CD4-positive, alpha-beta T cell treated with Interleukin-15 for 4 hours (primary cell): ENCODE measurements at places on chromosomes 7 and 10.

- no peak for DNase-seq
Measured at GRCh38 chr10:60910543-60910942, 33.4 kb downstream of the RHOBTB1 start.

DNA sequence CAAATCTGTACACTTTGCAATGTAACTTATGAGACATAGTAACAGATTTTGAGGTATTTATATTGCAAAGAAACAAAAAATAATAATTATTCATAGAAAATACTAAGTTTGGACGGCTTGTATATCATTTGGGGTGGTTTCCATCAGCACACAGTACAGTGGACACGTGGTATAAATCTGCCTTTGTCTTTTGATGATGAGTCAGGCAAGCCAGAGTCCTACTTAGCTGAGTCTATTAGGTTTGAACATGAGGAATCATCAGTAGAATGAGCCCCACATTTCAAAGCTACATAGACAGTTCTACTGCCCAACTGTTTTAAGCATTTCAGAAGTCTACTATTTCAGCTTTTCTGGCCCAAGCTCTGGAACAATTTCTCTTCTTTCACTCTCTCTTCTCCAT, 803.2 kb downstream of the PHTF2 start:
- no peak for DNase-seq

GRCh38 chr10:88848499-88848898, 3.1 kb downstream of the ANKRD22 start:
- DNase-seq, result no peak

- DNase-seq, result no peak
Measured at GRCh38 chr7:117505238-117505637, 25.4 kb downstream of the CFTR start.

DNA sequence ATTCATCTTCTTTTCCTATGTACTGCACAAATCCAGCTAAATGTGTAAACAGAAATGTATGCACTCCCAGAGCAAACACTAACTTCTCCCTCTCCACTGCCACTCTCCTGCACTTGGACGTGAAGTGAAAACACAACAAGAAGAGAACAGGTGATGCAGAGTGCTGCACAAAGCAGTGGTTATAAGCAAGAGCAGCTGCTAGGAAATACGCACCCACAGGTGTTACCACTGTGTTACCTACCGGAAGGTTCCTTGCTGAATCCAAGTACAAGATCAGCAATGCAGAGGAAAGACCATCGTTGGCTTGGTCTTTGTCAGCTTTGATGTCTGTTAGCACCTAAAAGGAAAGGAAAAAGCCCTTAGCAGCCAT, 54.6 kb upstream of the NCAPG2 start:
- DNase-seq, result no peak

GRCh38 chr10:30420766-30421165, 13.2 kb upstream of the MAP3K8 start:
- DNase-seq, result no peak
